ENCODE measurements at places on chromosomes 7 and 10.

GRCh38 chr10:76150876-76151288 lies 719.5 kb downstream of the LRMDA start:
- no peak for DNase-seq

DNA sequence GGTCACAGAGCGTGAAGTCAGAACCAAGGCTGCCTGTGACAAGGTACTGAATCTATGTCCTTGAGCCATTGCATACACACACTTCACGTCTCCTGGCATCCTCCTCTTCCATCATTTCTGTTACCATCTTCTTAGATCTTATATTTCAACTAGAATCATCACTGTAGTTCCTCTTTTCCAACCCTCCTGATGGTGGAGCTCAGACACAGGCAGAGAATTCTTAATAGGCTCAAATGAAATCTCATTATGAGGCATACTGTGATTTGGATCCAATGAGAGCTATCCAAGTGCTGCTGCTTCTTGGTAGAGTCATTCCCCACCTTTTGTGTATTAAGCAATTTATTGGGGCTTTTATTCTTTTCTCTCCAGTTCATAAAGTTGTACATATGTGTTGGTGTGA lies 113.2 kb downstream of the CALCR start:
- peak; percentile 0 for DNase-seq

GRCh38 chr10:52668024-52668423 lies 104.6 kb downstream of the MBL2 start:
- DNase-seq, result peak; percentile 35

DNA sequence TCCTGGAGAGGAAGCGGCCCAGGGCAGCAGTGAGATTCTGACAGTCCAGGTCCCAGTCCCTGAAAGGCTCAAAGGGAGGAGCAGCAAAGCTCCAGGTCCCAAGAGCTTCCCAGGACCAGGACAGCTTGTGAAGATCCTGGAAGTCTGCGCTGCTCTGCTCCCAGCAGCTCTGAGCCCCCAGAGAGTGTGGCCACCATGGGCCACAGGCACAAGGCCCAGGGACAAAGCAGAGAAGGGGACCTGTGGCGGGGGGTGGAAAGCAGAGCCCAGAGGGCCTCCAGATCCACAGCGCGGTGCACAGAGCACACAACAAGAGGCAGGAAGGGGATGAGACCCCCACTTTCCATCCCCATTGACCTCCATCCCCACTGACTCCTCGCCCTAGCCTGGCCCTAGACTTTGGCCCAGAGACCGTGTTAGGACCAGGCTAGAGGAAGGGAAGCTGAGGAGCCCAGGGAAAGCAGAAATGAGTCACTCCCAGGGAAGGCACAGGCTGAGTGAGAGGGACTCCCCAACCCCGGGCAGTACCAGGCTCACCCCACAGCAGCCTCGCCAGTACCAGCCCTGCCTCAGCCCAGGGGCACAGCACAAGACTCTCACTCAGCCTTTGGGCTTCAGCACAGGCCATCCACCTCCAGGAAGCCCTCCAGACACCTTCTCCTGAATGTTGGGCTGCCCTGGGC lies 75.5 kb downstream of the GRID1 start:
- DNase-seq, result no peak

DNA sequence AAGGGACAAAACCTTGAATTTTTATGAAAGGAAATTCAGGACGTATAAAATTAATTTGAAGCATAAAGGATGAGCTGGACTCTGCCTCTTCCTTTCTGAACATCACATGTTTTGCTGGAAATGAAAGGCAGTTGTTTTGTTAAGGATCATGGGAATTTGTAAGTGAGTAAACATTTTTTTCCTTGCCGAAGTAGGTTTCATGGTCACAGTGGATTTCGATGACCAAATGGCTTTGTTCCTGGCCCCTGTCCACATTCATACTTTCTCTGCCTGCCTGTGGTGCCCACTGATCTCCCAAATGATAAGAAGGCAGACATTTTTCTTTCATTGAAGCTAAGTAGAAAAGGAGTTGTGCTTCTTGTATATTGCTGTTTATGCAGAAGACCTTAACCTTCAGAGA lies 104.2 kb downstream of the ARID5B start:
- DNase-seq, result peak; percentile 56

GRCh38 chr7:71594736-71595135 lies 462.8 kb downstream of the GALNT17 start:
- peak; percentile 49 for DNase-seq

GRCh38 chr10:98321186-98321780 lies 53.3 kb upstream of the LOXL4 start:
- DNase-seq, result no peak

DNA sequence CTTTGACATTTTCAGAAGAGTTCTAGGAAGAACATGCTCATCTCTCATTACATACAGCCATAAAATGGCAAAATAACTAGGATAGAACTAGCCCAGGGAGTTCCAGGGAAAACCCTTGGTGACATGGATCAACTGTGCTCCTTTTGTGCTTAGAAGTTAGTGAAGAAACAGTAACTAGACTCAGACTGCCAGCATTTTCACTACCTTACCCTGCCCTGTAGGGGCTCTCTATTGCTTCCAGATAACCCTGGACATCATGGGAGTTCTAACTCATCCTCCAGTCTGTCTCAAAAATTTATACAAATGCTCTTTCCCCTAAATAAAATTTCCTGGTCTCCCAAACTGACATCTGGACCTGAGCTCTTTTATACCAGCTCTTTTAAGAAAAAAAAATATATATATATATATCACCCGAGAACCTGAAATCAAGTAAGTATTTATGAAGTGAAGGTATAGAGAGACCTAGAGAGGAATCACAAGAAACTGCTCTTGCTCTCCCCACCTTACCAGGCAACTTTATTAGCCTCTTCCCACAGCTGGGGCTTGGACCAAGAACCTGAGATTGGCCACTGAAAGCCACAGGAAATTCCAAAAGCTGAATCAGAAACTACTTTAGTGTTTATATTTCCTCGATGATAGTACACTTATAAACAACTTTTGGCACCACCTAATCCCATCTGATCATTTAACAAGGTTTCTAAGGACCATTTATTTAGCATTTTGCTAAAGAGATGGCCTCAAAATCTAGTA lies 101.4 kb downstream of the RELN start:
- DNase-seq, result no peak

DNA sequence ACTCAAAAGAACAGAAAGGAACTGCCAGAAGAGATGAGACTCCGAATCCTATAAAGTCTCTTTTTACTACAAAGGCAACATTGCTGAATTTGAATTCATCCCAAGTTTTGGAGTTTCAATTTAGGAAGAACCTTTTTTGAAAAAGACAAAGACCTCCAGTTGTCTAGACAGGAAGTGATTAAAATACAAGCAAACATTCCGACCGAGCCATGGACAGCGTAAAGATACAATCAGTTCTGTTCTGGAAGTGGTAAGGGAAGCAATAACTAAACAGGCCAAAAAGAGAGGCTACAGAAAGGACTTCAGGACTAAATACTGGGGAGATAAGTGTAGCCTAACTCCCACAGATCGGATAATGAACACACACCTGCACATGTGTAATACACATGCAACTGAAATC lies 101.0 kb downstream of the SMURF1 start:
- DNase-seq, result peak; percentile 34

- no peak for DNase-seq
Observed at GRCh38 chr10:70540089-70540788, 61.7 kb downstream of the PALD1 start.

DNA sequence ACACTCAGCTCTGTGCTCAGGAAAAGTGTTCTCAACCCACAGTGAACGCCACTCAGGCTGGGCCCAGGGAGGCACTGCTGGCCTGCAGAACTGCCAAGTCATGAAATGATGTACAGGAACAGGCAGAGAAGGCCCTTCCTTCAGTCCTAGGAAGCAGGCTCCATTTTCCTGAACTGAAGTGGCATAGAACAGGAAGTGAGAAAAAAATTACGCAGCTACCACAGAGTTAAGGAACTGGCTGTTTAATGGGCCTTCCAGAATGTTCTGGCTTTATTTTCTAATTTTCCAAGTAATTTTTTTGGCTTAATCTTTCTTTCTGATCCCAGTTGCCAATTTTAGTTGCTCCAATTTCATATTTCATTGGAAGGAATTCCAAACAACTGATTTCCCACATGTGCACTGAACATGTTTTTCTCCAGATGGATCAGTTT lies 39.3 kb downstream of the LRRC18 start:
- DNase-seq, result no peak

GRCh38 chr7:93715234-93715633 lies 140.7 kb upstream of the CALCR start:
- DNase-seq, result peak; percentile 46

- DNase-seq, result no peak
Observed at GRCh38 chr10:132005147-132005546, 23.4 kb upstream of the BNIP3 start.

- no peak for DNase-seq
Observed at GRCh38 chr10:43371418-43371817, at the start of gene FXYD4. Gene FXYD4, plus strand, starts transcription at chr10:43371636. Its CDS starts 2,111 bp downstream, at chr10:43373747.

- DNase-seq, result no peak
Observed at GRCh38 chr10:27490807-27491206, 13.3 kb upstream of the RAB18 start.
